ENCODE measurements at places on chromosomes 3 and 15.

DNA sequence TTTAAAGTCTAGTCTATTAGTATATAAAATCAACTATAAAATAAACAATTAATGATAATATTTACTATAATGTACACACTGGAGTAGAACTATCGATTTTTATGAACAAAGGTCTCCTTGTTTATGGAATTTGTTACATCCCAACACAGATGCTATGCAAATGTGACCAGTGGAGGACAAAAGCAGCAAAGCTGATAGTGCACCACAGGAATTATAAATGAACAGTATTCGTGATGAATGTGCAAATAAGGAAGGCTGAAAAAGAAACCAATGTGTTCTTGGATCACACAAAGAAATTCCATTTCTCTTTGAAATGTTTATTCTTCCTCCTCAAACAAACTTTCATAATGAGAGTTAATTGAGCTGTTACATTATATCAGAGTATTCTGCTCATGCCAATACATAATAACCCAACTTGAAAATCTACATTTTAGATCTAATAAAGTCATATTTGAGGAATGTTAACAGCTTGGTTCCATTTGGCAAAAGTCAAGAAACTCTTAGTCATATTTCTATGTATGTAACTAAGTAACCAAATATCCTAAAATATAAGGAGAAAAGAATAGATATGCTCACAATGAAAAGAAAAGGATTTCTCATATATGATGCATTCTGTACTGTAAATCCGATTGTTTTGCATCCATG, 79.3 kb downstream of the NEK10 start:
- no peak for DNase-seq

GRCh38 chr15:42138968-42139386, 17.5 kb downstream of the PLA2G4F start:
- DNase-seq: no peak

- DNase-seq: no peak
These were observed 5.6 kb upstream of the ROPN1 start for GRCh38 chr3:123997543-123997942.

GRCh38 chr15:80251428-80252120, 439 bp downstream of the CTXND1 start:
- no peak for DNase-seq

DNA sequence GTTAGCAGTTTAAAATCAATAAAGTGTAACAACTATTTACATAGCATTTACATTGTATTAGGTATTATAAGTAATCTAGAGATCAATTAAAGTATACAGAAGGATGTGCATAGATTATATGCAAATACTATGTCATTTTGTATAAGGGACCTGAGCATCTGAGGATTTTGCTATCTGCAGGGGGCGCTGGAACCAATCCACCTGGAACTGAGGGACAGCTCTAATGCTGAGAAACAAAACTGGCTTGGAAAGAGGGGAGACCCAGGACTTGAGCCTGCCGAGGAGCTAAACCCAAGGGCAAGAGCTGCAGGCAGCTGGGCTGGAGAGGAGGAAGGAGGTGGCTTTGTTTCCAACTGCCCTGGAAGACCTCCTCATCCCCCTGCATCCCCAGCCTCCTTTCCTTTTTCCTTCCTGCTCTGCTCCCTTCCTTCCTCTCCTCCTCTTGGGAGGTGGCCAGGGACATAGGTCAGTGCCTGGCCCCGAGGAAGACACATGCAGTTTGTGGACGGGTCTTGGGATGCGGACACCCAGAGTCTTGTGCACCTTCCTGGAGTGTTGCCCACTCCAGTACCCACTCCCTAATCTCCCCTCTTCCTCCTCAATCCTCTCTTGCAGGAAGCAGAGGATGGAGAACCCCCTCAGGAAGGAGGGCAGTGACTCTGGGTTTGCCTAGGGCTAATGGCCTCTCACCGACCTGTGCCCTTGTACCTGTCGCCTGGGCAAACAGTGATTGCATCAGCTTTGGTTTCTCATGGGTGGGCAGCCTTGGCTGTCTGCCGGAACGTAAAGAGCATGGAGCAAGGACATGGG, 825 bp upstream of the RTP3 start:
- DNase-seq: peak; percentile 58

DNA sequence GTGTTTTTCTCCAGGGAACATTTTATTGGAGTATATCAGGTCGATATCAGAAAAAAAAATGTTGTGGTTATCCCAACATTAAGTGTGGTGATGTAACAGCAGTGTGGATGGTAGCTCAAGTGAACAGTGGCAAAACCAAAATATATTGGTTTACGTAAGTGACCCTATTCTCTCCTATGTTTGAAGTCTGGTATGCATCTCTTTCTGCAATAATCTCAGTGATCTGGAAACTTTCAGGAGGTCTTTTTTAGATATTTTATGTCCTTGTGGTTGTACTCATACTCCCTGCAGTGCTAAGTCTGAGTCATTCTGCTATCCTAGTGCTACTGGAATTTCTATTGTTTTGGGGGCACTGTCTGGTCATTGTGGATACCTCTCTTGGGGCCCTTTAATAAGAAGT, 137.9 kb downstream of the SNRPN start:
- no peak for DNase-seq

DNA sequence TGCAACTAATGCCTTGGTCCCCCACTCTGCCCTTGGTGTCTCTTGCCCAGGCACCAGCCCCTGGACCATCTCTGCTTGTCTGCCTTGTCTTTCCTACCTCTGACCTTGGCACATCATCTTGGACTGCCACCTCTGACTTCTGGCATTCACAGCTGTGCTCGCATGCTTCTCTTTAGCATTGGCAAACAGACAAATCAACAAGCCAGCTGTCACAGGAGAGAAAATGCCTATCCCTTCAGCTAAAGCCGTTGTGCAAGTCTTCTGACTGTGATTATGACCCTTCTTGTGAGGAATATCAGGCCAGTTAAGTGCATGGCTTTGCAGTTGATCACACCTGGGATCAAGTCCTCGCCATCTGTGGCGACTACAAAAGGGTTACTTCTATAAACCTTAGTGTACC, 84.6 kb downstream of the PRICKLE2 start:
- no peak for DNase-seq

DNA sequence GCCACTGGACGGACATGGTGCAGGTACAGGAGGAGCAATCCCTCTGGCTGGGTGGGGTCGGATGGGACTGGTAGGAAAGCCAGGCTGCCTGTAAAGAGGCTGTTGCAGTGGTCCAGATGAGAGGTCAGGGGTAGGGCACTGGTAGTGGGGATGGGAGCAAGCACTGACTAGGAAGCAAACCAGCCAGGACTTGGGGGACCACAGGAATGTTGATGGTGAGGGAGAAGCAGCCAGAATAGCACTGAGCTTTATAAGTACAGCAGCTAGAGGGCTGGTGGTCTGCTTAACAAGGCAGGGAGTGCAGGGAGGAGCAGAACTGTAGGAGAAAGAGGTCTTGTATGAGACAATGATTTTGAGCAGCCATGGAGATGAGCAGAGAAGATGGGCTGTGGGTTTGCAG, 38.7 kb upstream of the PTPN23 start:
- DNase-seq: no peak

- DNase-seq: no peak
These were observed 107.2 kb downstream of the FRMD5 start for GRCh38 chr15:44087578-44088465.

DNA sequence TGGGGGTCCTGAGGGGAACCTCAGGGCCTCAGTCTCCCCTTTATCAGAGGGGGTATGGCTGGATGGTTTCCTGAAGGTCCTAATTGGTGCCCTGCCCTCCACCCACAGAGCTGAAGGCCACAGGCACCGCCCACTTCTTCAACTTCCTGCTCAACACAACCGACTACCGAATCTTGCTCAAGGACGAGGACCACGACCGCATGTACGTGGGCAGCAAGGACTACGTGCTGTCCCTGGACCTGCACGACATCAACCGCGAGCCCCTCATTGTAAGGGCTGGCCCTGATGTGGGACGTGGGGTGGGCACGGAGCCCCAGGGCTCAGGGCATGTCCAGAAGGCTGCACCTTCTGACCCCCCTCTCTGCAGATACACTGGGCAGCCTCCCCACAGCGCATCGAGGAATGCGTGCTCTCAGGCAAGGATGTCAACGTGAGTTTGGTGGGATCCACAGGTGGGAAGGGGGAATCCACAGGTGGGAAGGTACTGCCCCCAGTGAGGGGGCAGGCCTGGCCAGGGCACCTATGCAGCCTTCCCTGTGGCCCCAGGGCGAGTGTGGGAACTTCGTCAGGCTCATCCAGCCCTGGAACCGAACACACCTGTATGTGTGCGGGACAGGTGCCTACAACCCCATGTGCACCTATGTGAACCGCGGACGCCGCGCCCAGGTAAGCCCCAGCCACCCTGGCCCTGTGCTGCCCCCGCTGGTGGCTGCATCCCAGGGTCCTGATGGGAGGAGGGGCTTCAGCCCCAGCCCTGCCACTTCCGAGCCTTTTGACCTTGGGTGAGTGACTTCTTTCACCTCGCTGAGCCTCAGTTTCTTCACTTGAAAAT, 17.5 kb upstream of the GNAT1 start:
- DNase-seq: no peak

GRCh38 chr3:116299646-116300081, 145.6 kb downstream of the LSAMP start:
- DNase-seq: no peak

- no peak for DNase-seq
These were observed 12.4 kb downstream of the USP4 start for GRCh38 chr3:49327485-49327884.

GRCh38 chr3:11186771-11187191, 32.5 kb downstream of the HRH1 start:
- DNase-seq: no peak

- no peak for DNase-seq
These were observed 146.5 kb downstream of the FILIP1L start for GRCh38 chr3:99967796-99968195.

DNA sequence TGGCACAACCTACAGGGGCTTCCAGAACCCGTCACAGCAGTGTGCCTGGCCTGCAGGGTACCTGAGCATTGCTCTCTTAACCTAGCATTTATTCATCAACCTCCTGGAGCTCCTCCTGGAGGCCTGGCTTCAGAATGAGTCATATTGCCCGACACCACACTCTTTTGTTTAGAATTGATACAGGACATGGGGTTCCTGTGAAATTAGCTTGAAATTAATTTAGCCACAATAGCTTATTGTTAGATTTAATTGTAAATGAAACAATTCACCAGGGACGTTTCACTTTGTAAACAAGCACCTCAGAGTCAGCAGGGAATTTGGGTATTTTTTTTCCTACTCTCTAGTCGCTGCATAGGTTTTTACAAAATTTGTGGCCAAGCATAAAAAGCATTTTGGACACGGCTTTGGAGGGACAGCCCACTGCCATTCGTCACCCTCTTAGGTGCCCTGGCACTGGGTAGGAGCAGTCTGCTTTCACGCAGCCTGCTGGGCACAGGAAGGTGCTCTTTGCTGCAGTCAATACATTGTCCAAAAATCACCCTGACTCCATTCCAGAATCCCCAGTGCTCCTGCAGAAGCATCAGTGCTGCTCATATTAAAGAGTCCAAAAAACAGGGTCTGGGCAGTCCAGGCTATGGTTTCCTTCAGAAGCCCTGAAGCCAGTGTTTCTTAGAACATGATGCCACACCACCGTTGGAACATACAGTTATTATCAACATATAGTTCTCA, 60.8 kb upstream of the MEF2A start:
- DNase-seq: no peak

DNA sequence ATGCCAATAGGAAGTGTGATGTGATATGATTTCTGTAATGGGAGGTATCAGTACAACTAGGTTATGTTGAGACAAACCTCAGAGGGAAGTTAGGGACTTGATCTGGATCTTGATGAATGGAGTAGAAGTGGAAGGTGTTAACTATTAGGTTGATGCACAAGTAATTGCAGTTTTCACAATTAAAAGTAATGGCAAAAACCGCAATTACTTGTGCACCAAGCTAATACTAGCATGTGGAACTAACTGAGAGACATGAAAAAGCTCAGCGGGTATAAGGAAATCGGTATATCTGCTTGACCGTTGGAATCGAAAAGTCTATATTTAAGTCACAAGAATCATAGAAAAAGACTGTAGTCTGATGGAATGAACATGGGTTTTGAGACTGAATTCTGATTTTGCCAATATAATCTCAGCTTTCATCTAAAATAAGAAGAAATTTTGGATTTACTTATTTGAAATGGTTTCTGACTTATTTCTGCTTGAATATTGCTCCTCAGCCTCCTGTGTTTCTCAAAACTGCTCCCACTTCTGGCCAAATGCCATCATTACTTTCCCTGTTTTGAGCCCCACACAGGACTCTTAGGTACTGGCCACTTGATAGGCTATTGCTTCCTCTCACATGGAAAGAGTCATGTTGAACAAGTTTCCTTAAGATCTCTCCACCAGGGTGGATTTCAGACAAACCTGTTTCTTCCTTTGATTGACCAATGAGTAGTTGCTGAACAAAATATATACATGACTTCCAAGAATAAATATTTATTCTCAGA, 271.5 kb upstream of the COL8A1 start:
- no peak for DNase-seq

- DNase-seq: no peak
These were observed 12.6 kb downstream of the PLCL2 start for GRCh38 chr3:16897254-16897926.

DNA sequence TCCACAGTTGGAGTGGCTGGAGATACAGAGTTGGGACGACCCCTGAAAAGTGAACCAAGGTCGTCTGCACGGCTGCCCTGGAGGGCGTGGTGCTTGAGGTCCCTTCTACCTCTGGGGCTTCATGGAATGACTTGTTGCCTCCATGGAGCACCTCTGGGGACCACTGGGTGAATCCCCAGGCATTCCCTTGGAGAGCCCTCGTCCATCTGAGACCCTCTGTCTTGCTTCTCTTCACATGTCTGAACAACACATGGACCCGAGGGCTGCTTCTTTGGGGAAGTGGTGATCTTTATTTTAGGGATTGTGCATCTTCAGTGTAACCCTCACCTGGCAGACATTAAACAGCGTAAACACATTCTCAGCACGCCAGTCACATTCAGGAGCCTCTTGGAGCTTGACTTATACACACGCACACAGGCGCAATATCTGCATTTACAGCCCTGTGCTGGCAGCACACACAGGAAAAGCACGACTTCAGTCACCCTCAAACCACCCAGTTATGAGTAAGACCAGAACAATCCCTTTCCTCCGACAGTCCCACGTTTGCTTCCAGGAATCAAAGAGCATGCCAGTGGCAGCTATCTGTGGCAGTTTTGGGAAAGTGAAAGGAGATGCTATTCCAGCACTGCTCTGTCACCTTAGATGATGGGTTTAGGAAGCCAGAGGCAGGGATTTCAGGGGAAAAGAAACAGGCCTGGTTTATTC, 12.6 kb downstream of the FAM107A start:
- DNase-seq: no peak

DNA sequence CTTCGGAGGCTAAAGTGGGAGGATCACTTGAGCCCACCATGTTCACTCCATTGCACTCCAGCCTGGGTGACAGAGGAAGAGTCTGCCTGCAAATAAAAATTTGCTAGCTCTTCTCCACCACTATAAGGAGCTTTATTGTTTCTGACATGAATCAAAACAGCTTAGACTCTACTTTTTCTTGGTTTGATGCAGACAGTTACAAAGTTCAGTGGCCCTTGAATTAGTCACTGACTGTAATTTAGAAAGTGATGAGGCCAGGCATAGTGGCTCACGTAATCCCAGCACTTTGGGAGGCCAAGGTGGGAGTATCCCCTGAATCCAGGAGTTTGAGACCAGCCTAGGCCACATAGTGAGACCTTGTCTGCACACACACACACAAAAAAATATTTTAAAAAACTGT, 172.4 kb upstream of the CGNL1 start:
- no peak for DNase-seq

- DNase-seq: no peak
These were observed 399.3 kb upstream of the RGMA start for GRCh38 chr15:93488296-93488713.

Data from stimulated activated CD8-positive, alpha-beta memory T cell treated with anti-CD3 and anti-CD28 coated beads, Interleukin-4, amount 100 ng/mL, for 48 hours (primary cell).